ENCODE measurements at places on chromosomes 6 and 20.

DNA sequence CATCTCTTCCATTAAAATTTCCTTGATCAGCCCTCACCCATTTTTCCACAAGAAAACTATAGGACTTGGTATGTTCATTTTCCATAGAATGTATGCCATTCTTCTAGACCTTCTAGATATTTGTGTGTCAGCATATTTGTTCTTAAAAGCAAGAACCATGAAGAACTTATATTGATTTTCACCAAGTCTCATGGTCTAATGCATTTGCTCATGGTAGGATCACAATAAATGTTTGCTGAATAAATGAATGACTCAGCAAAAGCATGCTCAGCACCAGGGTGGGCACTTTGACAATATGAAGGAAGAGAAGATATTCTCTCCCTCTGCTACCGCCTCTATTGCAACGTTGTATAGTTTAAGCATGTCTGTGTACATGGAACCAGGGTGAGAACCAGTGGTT is 805.5 kb upstream of the SLC35B3 start:
- no peak for DNase-seq

GRCh38 chr6:152746172-152746553 is 4.4 kb upstream of the VIP start:
- DNase-seq = no peak

- no peak for DNase-seq
These were observed 46.6 kb upstream of the TMEM30A start for GRCh38 chr6:75331151-75331550.

GRCh38 chr6:121520337-121521163 is 85.1 kb downstream of the GJA1 start:
- DNase-seq = no peak

DNA sequence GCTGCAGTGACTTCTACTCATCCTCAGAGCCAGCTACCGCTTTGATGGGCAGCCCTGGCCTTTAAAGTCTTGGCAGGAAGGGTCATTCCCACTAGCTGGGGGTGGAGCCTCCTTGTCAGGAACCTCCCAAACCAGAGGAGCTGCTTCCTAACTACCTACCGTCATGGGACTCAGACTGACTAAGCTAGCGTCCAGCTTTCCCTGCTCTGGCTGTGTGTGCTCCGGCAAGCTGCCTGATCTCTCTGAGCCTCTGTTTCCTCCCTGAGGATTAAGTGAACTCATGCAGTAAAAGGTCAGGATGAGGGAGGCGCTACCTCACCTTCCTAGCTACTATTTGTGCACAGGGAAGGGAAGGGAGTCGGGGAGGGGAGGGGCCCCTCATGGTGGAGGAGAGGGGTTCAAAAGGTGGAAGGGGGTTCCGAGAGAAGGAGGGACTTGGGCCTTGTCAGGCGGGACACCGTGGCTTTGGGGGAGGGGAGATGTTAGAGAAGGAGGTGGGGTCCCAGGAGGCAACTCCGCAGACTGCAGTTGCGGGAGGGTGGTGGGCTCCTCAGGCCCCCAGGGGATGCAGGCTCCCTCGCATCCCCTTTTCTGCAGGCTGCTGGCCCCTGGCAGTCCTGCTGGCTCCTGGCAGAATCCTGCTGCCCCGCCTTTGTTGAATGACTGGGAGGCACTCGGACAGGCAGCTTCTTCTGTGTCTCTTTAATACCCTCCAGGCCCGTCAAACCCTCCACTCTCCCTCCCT is 9.8 kb downstream of the DUSP15 start:
- DNase-seq = no peak

- no peak for DNase-seq
These were observed 70.8 kb upstream of the FOXC1 start for GRCh38 chr6:1538810-1539478.

DNA sequence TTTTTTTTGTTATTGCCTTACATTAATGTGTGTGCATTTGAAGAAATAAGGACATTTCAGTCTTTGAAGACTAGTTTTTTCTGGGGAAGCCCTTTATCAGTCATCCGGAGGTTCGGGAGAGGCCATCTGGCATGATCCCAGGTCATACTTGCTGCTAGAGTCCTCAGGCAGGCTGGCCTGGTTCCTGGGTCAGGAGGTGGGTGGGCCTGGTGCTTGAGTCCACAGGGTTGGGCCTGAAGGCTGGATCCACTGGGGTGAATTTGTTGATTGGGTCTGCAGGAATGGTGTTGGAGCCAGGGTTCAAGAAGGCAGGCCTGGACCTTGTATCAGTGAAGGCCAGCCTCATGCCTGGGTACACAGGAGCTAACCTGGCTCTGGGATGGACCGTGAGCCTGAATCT is 15.8 kb upstream of the WFDC9 start:
- no peak for DNase-seq

DNA sequence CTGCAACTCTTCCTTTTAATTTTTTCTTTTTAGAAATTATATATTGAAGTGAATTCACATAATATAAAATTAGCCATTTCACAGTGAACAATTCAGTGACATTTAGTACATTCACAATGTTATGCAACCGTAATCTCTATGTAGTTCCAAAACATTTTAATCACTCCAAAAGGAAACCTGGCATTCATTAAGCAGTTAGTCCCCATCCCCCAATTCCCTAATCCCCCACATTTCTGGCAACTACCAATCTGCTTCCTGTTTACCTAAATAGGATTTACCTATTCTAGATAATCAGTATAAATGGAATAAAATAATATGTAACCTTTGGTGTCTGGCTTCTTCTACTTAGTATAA is 8.5 kb upstream of the DDX27 start:
- no peak for DNase-seq

Data from activated CD8-positive, alpha-beta memory T cell treated with anti-CD3 and anti-CD28 coated beads for 4 hours (primary cell).